ENCODE measurements at places on chromosomes 12 and 14.

DNA sequence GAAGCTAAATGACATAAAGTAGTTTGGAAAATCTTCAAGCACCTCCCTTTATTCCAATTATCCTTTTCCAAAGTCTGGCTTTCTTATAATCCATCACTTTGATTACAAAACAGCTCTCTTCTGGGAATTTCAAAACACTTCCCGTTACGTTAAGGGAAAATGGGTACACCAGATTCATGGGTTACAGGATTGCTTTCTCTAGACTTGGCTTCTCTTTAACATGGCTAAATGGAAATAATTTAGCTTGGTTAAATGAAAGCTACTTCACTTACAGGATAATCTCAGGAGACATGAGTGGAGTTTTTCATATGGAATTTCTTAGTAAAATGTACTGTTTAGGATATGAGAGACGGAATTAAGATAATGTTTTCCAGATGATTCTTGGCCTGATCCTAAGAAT, 14.7 kb downstream of the GSTZ1 start:
- DNase-seq, result no peak
- H3K4me3 ChIP-seq, result no peak overlapping the region
- peaks cover 6% of the 10 kb centered on the region for H3K4me1 ChIP-seq
- H3K36me3 ChIP-seq, result no peaks in the 10 kb centered on the region
- no peaks in the 10 kb centered on the region for H3K27me3 ChIP-seq

- H3K27ac ChIP-seq, result no peak overlapping the region
- DNase-seq, result no peak
- H3K36me3 ChIP-seq, result peaks cover 3% of the 10 kb centered on the region
- H3K4me3 ChIP-seq, result no peak overlapping the region
Observed at GRCh38 chr12:71626098-71626497, 37.5 kb downstream of the ZFC3H1 start.

DNA sequence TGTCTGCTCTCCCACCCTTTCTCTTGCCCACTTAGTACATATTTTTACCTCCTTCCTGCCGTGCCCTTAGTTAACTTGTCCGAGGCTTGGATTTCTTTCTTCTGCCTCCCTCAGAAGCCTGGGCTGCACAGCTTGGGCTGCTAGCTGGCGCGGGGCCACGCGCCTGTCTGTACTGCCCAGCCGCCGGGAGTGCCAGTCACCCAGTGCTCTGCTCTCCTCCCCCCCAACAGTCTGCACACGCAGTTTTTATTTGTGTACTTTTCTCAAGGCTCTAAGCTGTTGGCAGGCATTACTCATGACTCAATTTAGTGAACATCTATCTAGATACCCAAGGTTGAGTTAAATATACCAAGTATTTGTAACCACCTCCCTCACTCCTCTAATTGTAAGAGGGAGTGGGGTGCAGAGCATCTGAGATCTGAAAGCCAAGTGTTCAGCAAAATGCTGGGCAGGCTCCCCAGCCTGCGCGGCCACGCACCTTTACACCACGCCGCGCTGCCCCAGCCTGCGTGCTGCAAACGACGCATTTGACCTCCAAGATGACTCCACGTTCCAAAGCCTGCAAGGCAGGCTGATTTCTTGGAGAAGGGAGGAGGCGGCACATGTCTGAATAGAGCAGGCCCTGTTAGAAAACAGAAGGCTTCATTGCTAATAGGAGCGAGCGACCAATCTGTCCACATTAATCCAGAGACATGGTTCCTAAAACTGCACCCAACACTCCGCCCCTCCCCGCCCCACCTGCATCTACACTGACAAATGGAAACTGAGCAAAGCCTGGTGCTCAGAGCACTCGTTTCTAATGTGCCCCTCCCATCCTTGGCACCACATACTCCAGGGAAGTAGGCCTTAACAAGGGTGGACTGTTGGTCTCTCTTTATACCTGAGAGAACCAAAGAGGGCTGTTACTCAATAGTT, 18.2 kb upstream of the CACNA2D4 start:
- H3K4me3 ChIP-seq, result no peak overlapping the region
- no peak for DNase-seq
- H3K4me1 ChIP-seq, result no peaks in the 10 kb centered on the region
- H3K27ac ChIP-seq, result no peak overlapping the region

DNA sequence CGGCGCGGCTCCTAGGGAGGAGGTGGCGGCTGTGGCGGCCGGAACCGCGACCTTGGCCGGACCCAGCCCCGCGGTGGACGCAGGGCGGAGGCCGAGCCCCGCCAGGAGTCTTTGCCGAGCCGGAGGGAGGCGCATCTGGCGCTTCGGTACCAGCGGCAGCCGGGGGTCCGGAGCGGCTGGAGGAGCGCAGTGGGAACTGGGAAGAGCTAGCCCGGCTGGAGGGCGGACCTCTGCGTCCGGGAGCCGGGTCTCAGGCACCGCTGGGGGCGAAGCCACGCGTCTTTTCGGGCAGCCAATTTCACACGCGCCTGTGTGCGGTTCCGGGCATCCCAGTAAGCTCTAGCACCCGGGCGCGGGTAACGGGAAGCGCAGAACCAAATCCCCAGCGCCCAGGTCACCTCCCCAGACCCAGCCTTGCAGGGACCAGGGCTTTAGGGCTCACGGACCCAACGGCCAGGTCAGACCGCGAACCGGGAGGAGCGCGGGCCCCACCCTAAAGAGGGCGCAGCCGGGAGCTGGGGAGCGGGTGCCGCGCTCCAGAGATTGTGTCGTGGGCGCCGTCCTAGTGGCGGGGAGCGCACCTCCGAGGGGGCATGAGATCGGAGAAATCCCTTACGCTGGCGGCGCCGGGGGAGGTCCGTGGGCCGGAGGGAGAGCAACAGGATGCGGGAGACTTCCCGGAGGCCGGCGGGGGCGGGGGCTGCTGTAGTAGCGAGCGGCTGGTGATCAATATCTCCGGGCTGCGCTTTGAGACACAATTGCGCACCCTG, 89.4 kb downstream of the GALNT8 start:
- H3K4me1 ChIP-seq, result no peaks in the 10 kb centered on the region
- no peak overlapping the region for H3K27ac ChIP-seq
- peaks cover 18% of the 10 kb centered on the region for H3K27me3 ChIP-seq
- peak overlapping the region; percentile 41 for H3K4me3 ChIP-seq
- DNase-seq, result no peak
- H3K36me3 ChIP-seq, result no peaks in the 10 kb centered on the region

- H3K36me3 ChIP-seq, result no peaks in the 10 kb centered on the region
- no peak overlapping the region for H3K27ac ChIP-seq
- peak; percentile 70 for DNase-seq
- H3K27me3 ChIP-seq, result no peaks in the 10 kb centered on the region
Observed at GRCh38 chr12:107091989-107092641, 1.2 kb downstream of the CRY1 start.

- H3K4me1 ChIP-seq, result no peaks in the 10 kb centered on the region
- no peak overlapping the region for H3K4me3 ChIP-seq
- no peak overlapping the region for H3K27ac ChIP-seq
- DNase-seq, result no peak
Observed at GRCh38 chr14:88516861-88517357, 37.9 kb downstream of the PTPN21 start.

DNA sequence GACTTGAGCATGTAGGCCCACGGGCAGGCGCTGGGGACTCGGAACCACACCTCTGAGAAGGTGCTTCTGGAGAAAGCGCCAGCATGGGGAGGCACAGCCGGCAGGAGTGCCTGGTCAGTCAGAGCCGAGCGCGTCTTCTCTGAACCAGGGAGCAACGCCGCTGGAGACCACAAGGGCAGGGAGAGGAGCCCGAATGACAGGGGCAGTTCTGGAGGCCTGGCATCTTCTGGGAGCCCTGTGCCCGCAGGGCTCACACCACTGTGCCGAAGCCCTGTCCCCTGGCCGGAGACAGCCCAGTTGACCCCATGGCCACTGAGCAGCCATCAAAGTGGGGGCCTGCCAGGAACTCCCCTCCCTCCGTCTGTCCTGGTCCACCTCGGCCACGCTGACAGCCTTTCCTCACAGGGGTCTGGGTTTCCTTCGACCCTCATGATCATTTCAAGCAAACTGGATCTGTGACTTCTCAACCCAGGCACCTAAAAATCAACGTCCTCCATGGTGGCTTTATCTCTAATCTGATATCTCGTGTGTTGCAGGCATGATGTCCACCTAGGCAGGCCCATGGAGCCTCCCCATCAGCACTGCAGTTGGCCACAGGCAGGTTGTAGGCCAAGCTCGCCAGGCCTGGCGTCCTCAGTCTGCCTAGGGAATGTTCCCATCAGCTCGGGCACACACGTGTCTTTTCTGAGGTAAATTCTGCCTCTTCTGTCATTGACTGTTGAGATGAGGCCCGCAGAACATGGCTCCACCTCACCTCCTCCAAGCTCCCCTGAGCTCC, 299.3 kb upstream of the RTL1 start:
- H3K27ac ChIP-seq, result no peak overlapping the region
- no peak for DNase-seq
- no peaks in the 10 kb centered on the region for H3K27me3 ChIP-seq
- no peak overlapping the region for H3K4me3 ChIP-seq
- H3K4me1 ChIP-seq, result no peaks in the 10 kb centered on the region

GRCh38 chr12:109764123-109764522, 50.5 kb downstream of the FAM222A start:
- H3K4me1 ChIP-seq, result no peaks in the 10 kb centered on the region
- H3K27ac ChIP-seq, result no peak overlapping the region
- no peaks in the 10 kb centered on the region for H3K27me3 ChIP-seq
- H3K36me3 ChIP-seq, result no peaks in the 10 kb centered on the region
- H3K4me3 ChIP-seq, result no peak overlapping the region

DNA sequence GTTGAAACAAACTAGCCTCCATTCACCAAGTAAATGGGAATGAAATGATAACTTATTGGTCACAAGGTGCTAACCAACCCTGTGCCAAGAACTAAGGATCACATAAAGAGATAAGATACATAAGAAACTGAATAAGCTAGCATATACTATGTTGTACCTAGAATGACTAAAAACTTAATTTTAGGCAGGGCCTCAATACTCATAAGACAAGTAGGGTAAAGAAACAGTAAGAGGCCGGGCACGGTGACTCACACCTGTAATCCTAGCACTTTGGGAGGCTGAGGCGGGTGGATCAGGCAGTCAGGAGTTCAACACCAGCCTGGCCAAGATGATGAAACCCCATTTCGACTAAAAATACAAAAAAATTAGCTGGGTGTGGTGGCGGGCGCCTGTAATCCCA, 17.7 kb downstream of the GDF11 start:
- no peak overlapping the region for H3K27ac ChIP-seq
- H3K27me3 ChIP-seq, result no peaks in the 10 kb centered on the region
- no peaks in the 10 kb centered on the region for H3K4me1 ChIP-seq
- DNase-seq, result no peak
- H3K36me3 ChIP-seq, result no peaks in the 10 kb centered on the region

All from iPS DF 6.9 (cell line).